Stimulated activated CD4-positive, alpha-beta T cell treated with anti-CD3 and anti-CD28 coated beads, Interleukin-1b, Interleukin-23, amount 100 ng/mL, for 1 hour (primary cell): ENCODE measurements at places on chromosomes 12 and 14.

DNA sequence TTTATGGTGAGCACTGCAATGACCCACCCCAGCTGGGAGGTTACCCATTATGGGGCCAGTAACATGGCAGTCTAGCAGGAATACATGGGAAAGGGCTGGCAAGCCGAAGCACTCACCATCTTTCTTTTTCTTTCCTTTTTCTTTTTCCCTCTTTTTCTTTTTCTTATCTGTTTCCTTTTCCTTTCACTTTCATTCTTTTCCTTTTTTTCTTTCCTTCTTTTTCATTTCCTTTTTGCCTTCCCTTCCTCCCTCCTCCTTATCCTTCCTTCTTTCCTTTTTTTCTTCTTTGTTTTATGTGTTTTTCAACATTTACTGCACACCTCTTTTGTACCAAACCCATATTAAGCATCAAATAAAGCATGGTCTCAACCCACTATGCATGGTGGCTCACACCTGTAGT, 501.1 kb downstream of the MED13L start:
- DNase-seq: no peak

GRCh38 chr12:131116468-131117117, 162.9 kb downstream of the ADGRD1 start:
- no peak for DNase-seq

DNA sequence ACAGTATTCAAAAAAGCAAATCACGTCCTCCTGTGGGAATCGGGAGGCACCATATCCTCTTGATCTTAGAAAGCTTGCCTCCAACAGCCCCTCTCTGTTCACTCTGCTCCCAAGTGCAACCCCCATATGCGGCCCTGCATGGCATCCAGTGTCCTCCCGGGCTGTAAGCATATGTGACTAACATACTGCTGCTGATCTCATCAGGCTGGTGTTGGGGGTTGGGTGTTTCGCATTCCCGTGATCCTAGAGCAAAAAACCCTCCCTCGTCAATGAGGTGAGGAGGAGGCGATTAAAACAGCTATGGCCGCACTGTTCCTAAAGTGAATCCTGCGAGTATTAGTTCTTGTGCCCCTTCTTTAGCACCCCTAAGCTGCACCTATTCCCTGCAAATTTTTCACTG, 28.1 kb upstream of the PPM1A start:
- no peak for DNase-seq

DNA sequence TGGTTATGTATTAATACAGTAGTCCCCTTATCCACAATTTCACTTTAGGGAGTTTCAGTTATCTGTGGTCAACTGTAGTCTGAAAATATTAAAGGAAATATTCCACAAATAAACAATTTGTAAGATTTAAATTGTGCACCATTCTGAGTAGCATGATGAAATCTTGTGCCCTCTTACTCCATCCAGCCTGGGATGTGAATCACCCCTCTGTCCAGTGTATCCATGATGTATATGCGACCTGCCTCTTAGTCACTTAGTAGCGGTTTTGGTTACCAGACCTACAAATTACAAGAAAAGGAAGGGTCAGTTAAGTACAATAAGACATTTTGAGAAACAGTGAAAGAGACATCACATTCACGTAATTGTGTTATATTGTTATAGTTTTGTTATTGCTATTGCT, 39.9 kb upstream of the MDGA2 start:
- no peak for DNase-seq

DNA sequence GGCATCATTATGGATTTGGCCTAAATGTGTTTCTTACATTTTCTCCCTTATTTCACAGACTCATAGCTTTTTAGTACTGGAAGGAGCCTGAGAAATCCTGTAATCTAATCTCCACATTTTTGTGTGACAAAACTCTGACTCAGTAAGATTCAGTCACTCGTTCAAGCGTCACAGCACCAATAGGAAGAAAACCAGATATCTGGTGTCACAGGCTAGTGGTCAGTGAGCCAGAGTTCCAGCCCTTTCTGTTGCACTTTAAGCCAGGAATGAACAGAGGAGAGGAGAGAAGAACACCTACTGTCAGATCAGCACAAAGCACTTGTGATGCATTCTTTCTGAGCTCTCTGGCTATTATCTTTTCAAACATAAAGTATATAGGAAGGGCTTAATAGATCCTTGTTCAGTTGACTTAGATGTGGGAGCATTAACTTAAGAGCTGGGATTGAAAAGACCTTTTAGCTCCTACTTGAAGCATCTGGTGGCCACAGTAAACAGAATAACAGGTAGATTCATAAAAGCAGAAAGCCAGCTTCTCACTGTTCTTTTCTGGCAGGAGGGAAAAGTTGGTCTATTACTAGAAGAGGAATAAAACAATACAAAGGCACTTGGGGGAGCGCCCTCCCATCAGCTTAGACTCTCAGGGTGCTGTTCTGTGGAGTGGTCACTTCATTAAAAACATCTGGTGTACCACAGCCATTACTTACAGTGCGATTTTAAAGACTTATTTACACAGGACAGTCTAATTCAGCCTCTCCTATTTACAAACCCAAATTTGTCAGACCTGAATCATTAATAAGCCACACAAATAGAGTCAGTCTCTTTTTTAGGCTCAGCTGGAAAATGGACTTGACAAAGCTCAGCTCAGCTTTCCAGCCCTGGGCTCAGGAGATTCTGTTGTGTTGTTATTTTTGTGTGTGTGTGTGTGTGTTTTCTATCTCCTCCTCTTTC, 12.2 kb upstream of the NID2 start:
- DNase-seq: no peak

- no peak for DNase-seq
Observed at GRCh38 chr12:126390969-126391566, 1325.8 kb downstream of the AACS start.

DNA sequence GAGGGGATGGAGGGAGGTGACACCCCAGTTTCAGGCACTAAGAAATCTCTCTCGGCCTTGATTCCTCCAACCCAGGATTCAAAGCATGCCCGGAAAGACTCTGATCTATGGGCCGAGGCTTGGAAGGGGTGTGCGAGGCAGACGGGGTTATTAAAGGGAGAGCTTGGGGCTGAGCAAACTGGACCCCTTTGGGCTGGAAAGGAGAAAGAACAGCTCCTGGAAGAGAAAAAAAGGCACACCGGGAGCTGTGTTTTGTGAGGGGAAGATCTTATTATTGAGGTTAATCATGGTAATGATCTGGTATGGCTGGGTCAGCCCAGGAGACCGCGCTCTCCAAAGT, 5.7 kb upstream of the HOXC4 start:
- no peak for DNase-seq

DNA sequence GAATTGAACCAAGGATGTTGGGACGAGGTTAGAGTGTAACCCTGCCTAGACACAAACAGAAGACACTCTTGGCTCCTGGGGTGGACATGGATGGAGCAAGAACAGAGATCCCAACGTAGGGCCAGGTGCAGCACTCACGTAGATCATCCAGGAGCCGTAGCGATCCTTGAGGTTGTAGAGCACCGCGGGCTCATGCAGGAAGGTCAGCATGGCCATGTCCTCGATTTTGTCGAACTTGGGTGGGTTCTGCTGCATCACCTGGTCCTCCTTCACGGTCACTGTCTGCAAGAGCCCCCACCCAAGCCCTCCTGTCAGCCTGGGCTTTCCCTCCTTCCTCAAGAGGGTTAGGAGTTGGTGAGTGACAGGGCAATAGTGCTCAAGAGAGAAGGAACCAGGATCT, 2.5 kb downstream of the MYH7 start:
- no peak for DNase-seq

DNA sequence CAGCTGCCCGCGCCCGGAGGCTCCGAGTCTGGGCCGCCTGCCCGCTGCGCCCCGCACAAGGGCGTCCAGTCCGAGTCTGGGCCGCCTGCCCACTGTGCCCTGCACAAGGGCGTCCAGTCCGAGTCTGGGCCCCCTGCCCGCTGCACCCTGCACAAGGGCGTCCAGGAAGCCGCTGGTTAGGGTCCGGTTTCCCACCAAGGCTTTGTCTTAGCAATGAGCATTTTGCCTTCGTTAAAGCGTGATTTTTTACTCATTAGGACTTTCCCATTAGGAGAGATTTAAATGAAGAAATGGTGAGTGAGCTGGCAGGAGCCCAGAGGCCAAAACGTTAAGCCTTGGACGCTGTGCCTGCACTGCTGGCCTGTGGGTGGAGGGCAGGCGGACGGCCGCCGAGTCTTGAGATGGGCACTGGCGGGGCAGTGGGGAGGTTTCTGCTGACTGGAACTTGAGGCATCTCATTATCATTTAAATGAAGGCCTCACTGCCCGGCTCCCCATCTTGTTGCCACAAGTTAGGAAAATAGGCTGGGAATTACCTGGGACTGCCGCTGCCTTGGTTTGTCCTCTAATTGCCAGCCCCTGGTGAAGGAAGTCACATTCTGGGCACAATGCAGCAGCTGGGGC, 36.0 kb downstream of the FBRSL1 start:
- no peak for DNase-seq

DNA sequence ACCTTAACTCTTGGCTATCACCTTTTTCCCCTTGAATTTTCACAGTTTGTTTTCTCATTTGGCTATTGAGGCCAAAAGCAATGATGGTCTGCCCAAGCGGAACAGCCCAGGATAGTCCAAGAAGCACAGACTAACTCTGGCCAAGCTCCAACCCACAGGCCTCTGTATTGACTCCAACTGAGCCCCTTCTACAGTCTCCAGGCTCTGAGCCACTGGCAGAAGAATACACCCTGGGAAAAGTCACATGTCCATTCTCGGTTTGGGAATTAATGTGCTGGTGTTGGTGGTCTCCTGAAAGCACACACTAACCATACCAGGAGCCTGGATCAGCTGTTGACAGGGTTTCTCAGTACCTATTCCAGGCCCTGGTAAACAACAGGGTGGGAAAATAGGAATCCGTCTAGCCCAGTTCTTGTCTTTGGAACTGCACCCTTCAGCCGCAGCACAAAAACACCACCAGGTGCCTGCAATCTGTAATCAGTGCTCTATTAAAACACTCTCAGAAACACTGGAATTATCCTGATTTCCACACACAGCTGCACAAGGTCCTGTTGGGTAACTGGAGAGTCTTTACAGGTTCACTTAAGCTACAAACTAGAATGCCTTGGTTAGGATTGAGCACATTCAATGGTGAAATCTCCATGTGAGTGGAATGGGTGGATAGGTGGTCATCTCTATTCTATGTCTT, 63.6 kb downstream of the STXBP6 start:
- DNase-seq: no peak

DNA sequence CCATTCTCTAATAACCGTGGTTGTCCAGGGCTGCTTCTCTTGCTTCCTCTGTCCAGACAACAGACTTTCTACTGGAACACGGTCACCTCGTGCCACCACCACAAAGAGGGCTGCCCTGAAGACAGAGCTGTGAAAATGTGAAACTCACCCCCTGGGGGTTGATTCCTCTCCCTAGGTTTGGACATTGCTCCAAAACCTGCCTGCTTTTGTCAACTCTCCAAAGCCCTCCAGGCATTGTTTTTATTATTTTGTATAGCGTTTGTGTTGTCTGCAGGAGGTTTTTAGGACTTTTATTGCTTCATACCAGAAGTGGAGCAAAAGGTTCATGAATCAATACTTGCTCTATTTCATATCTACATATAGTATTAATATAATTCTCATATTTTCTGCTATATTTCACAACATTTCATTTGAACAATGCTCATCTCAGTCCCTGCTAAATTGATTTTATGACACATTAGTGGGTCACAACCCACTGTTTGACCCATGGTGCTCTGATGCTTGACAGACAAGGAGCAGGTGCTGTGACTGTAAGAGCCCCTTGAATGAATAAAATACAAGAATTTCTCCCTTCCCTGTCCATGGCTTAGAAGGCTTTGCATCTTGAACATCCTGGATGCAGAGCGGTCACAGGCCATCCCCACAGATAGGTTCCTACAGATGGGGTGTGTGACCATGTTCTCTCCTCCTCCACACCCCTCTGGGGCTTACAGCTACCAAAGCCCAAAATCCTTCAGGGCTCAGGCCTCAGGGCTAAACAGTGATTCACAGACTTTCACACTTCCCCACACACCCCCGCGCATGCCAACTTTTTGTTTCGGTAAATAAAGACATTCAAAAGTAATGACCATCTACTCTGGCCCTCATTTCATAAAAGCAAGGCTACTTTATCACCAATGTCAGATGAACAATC, 20.6 kb upstream of the EML1 start:
- DNase-seq: no peak

GRCh38 chr12:72546106-72546505, 273.9 kb downstream of the TRHDE start:
- no peak for DNase-seq

GRCh38 chr12:191541-191940, 22.4 kb downstream of the SLC6A12 start:
- DNase-seq: no peak

DNA sequence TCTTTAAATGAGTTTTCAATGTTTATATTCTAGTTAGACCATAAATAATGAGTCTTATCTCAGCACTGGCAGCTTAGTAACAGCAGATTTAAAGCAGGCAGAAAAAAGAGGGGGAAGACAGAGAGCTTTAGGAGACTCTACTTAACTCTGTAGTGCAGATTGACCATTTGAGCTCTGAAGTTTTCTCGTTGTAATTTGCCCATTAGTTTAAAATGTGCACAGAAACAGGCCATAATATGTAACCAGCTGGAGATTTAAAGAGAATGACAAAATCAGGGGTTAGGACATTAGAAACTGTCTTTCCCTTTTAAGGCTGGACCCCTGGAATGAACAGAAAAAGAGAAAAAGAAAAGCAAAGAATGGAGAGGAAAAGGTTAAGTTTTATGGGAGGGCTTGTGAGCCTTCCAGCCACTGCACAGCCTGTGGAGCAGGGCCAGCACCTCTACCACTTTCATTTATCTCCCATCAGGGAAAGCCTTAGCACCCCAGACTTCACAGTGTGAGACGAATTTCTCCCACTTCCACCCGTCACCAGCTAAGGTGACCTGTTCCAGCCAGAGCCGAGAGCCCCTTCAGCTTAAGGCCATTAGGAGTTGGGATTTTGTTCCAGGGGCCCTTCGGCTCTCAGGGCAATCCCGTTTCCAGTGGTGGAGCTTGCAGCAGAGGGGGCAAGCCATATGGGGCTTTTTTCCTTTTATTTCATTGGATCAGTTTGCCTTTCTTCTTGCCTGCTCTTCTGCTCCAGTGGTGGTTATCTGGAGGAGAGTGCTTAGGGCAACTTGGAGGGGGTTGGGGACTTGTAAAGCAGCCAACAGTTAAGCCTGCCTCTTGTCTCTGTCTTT, 8.0 kb downstream of the IL22 start:
- no peak for DNase-seq

- DNase-seq: no peak
Observed at GRCh38 chr12:21983095-21983494, 41.9 kb upstream of the ABCC9 start.

- DNase-seq: no peak
Observed at GRCh38 chr14:84108746-84109457, 1421.0 kb upstream of the FLRT2 start.

DNA sequence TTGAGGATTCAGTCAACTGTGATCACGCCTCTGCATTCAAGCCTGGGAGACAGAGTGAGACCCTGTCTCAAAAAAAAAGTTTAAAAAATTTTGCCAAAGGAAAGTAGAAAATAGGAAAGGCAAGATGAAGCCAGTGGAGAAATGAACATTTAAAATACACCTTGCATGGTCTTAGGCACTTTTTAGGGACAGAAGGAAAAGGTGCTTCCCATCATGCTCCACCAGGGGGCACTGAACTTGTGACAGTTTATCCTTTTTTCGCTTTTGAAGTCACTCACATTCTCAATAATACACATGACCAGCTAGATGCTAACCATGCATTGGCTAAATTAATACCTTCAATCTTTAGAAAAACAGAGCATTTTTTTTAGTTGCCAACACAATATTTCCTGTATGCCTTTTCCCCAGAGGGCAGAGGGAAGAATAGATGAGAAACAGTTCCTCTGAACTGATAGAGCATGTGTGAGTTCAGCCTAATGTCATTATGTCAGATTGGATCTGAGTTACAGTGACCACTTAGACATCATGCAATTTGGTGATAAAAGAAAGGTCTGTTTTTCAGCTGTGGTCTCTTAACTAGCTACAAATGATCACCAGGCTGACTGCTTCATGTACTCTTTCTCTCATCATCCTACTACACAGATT, 221.8 kb upstream of the SSTR1 start:
- DNase-seq: peak; percentile 30
